Fibroblast of upper back skin (primary cell): ENCODE measurements at places on chromosomes 6 and 20.
A peak's percentile ranks its signal among the peaks of the same experiment; 100 is the strongest.

DNA sequence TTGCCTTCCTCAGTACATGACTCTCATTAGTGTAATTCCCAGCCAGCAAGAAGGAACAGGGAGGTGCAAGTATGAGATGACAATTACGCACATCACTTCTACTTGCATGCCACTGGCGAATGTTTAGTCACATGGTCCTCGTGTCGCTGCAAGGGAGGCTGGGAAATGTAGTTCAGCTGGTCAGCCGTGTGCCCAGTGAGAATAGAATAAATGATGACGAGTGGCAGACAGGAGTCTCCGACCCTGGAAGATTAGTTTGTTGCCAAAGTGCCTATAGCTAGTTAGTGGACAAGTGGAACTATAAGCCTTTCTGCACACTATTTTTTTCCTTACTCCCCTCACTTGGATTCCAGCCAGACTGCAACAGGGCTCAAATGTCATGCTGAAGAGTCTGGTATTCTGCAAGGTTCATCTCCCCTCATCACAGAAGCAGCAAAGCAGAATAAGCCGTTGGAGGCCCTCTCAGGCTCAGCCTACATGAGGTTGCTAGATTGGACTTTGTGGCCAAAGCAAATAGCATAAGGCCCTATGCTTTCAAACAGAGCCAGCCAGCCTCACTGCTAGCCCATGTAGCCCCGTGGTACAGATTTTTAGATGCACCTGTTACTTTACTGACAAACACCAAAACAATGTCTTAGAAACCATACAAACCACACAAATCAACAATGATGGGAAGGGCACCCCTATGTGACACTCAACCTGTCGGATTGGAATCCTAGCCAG is 9.7 kb downstream of the LINC00237 start:
- no peak for DNase-seq

DNA sequence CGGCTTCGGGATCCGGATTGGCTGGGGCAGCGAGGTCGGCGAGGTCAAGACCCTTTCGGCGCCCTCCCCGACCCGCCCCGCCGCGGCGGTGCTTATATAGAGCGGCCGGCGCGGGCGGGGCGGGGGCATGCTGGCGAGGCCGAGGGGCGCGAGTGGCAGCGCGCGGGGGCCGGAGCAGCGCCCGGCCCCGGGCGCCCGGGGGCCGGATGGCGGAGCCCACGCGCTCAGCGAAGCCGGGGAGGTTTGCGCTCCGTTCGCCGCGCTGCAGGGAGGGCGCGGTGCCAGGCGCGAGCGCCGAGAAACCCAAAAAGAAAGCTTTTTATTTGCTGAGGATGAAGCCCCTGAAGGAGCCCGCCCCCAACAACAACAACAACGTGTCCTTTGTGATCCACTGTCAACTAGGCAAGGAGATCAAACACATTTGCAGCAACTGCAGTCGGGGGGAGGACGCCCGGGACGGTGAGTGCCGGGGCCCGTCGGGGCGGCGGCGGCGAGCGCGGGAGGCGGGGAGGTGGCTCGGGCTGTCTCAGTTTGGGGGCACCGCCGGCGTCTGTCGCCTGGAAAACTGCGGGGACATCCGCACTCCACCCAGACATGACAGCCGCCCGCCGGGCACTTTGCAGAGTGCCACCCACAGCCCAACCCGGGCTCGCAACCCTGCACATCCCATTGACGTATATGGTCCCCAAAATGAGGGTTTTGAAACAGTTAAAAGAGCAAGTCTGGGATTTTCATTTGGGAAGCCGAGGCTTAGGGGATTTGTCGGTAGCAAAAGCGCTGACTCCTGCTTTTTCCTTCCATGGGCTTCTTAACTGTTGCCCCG is 297.3 kb downstream of the PHACTR1 start:
- no peak for DNase-seq

DNA sequence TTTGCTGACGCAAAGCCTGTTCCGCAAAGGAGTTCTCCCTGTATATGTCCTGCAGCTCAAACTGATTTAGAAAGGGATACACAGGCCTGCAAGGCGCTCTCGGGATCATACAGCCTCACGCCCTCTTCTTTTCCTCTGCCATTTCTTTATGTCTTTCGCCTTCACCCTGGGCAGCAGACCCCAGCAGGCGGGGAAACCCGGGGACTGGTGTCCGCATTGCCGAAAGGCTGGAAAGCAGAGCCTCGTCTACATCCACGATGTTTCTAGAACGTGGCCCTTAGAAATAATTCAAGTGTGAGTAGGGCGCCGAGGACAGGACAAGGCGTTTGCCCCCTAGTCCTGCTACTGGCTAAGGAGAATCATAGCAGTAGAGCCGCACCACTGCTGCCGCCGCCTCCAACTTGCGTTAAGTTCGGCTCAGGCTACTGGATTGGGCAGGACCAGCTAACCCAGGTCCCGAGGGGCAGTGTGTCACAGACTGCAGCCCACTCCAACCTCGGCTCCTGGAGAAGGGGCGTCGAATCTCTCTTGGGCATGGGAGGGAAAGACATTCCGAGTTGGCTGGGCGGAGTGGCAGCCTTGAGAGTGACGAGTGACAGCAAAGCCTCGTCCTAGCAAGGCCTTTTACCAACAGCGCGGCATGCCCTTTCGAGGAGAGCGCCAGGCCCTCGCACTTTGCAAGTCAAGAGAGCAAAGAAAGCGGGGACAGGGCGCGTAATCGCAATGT is 2.6 kb upstream of the TBX18 start:
- no peak for DNase-seq

DNA sequence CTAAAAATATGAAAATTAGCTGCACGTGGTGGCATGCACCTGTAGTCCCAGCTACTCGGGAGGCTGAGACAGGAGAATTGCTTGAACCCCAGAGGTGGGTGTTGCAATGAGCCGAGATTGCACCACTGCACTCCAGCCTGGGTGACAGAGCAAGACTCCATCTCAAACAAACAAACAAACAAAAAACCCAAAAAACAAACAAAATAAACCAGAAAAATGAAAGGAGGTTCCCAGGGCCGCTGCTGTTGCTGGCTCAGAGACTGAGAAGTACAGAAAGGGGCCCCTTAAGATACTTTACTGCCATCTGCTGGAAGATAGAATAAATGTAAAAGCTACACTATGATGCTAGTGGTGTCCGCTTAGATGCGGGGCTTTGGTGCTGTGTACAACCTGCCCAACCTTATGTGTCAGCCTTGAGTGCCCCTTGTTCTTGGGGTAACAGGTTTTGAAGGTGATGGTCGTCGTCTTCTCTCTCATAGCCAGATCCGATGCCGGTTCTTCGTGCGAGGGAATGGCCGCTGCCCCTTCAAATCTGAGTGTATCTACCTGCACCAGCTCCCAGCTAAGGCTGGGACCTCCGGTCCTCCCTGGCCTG is 2.8 kb upstream of the FANCE start:
- DNase-seq = peak; percentile 71

DNA sequence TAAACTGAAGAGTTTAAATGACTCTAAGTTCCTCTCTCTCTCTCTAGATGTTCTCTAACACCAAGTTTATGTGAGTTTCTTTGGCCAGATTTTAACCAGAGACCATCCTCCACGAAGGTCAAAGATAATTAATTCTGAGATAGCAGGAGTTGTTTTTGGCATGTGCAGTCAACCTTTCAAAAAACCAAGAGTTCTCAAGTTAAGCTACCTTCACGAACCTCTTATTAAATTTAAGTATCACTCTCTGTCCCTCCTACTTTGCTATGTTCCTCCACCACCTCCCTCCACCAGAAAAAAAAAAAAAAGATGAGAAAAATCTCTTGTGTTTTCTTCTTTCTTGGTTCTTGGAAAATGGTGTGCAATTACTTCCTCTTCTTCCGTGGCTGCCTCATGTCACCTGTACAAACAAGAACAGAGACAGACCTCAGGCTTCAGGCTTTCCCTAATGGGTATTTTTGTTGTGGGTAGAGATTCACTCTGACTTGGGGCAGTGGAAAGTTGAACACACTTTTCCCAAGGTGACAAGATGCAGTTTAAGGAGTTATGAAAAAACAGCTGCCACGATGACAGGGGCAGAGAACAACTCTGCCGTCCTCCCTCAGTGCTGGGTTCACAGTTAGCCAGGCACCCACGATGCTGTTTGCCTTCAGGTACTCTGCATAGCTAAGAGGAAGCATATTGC is 64.3 kb downstream of the ADTRP start:
- no peak for DNase-seq

DNA sequence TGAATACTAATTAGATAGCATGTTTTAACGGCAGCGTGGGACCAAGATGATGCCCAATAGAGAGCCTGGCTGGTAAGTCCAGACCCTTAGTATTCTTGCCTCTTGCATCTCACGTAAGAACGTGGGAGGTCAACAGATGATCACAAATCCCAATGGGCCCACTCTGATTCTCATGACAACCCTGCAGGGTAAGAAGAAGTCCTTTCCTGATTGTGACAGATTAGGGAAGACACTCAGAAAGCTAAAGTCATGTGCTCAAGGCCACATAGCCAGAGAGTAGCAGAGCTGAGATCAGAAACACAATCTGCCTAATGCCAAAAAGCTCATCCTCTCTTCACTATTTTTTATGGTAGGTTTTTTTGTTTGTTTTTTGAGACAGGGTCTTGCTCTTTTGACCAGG is 103.8 kb downstream of the RALGAPA2 start:
- DNase-seq = no peak

DNA sequence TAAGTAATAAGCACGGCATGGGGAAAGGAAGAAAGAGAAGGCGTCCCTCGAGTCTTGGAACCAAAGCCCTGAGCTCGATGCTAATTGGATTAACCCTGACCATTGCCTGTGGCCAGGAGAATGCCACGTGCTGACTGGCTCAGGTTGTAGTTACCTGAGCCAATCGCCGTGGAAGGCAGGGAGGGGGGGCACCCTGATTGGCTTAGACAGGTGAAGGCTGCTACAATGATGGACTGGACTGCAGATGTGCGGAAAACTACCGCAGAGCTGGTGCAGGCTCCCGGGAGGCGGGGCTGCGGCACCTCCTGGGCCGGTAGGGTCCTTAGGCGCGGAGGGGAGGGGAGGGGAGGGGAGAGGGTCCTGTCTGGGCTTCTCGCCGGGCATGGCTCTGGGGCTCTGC is 121.3 kb downstream of the TFAP2C start:
- no peak for DNase-seq

GRCh38 chr6:8006208-8006607 is 58.0 kb downstream of the BLOC1S5 start:
- peak; percentile 44 for DNase-seq

DNA sequence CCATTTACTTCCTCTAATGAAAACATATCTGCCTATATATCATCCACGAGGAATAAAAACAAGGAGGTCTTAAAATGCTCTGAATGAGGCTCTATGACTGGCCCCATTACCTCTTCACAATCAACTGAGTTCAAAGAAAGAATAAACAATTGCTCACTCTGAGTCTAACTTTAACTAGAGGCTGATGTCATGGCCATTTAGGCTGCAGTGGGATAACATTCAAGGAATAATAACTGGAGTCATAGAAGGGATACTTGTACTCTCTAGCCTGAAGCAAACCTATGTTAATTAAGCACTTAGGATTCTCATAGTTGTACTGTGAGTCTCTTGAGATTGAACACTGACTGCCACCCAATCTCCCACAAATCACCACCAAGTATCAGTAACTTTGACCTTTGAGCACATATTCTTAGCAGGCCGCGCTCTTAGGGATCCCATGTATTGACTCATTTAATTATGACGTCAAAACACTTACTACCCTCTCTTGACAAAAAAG is 70.2 kb downstream of the PERP start:
- no peak for DNase-seq

- DNase-seq = no peak
Observed at GRCh38 chr6:73134588-73134987, 90.7 kb downstream of the KHDC1L start.

DNA sequence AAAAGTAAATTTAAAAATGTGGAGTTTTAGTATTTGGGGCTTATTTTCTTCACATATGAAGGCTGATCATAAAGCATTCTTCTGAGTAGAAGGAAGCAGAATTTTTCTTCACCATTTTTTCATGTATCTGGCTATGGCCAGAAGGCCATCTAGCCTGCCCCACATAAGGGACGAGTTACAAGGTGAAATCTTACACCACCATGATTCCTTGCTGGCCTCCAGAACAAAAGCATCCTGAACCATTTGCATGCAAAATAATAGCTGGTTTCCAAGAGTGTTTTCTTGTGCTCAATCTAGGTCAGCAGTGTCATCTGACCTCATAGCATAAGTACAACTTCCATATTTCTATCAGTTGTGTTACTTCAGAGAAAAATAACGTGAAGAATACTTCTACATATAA is 93.1 kb downstream of the BMP5 start:
- no peak for DNase-seq

DNA sequence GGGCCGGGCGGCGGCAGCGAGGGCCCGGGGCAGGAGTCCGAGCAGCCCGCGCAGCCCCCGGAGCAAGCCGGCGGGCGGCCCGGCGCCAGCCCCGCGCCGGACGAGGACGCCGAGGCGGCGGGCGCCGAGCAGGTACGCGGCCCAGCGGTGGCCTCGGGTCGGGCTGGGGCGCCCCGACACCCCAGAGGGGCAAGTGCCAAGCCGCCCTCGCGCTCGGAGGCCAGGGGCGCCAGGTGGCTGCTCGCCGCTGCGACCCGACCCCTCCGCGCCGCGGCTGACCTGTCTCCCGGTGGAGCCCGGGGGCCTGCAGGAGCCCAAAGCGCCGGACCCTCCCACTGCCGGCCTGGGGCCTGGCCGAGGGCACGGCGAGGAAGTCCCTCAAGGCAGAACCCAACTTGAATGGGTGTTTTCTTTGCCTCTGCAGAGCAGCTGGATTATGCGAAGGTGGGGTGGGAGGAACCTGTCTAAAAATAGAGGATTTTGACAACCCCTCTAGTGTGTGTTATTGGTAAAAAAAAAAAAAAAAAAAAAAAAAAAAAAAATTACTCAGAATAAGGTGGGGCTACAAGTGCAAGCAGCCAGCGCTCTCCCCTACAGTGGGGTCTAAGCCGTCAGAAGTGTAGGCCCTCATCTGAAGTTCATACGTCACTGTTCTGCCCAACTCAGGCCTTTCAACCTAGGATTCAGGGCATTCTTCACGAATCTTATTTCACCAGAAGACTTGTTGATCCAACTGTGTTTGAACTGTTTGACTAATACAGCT is 609 bp downstream of the OGFRL1 start:
- DNase-seq = no peak

GRCh38 chr20:53328961-53329360 is 264.7 kb downstream of the ZNF217 start:
- peak; percentile 19 for DNase-seq

GRCh38 chr6:53251033-53251672 is 97.6 kb downstream of the ELOVL5 start:
- DNase-seq = no peak

GRCh38 chr6:24584382-24584720 is 61.6 kb downstream of the KIAA0319 start:
- no peak for DNase-seq

DNA sequence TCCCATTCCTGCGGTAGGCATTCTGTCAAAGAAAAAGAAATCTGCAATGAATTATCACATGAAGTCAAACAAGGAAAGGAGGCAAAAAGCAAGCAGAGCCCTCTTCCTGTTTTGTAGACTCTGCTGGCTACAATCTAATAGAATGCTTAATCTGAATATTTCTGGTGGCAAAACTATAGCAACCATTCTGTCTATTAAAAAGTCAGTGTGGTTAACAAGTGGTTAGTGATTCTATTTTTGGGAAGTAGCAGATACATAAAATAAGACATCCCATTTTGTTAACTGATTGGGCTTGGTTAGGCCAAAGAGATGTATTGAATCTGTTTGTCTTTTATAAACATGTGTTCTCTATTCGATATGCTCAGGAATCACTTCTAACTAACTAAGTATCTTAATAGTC is 442.3 kb downstream of the CDC5L start:
- DNase-seq = peak; percentile 58

- no peak for DNase-seq
Observed at GRCh38 chr6:130215526-130215925, 7.2 kb downstream of the SAMD3 start.

- DNase-seq = no peak
Observed at GRCh38 chr20:23122796-23123655, 36.9 kb upstream of the CD93 start.
